CD8-positive, alpha-beta memory T cell (primary cell): ENCODE measurements at places on chromosomes 11 and 22. TPM values are rescaled to one million over a fixed set of nuclear protein-coding genes. Genes with fewer than 3 reads are reported as not detected.

- H3K4me1 ChIP-seq, result no peaks in the 10 kb centered on the region
- H3K27ac ChIP-seq, result no peak overlapping the region
- H3K4me3 ChIP-seq, result no peak overlapping the region
These were observed 9.7 kb downstream of the MRTFA start for GRCh38 chr22:40626851-40627250.

The FREY1 gene
- 1.1 TPM for total RNA-seq

- H3K4me1 ChIP-seq, result no peaks in the 10 kb centered on the region
- H3K36me3 ChIP-seq, result no peaks in the 10 kb centered on the region
- no peak overlapping the region for H3K27ac ChIP-seq
- no peak overlapping the region for H3K4me3 ChIP-seq
- no peaks in the 10 kb centered on the region for H3K27me3 ChIP-seq
These were observed 10.6 kb downstream of the TSPAN32 start for GRCh38 chr11:2312232-2313042.

The NLRP14 gene
- not detected for total RNA-seq

DNA sequence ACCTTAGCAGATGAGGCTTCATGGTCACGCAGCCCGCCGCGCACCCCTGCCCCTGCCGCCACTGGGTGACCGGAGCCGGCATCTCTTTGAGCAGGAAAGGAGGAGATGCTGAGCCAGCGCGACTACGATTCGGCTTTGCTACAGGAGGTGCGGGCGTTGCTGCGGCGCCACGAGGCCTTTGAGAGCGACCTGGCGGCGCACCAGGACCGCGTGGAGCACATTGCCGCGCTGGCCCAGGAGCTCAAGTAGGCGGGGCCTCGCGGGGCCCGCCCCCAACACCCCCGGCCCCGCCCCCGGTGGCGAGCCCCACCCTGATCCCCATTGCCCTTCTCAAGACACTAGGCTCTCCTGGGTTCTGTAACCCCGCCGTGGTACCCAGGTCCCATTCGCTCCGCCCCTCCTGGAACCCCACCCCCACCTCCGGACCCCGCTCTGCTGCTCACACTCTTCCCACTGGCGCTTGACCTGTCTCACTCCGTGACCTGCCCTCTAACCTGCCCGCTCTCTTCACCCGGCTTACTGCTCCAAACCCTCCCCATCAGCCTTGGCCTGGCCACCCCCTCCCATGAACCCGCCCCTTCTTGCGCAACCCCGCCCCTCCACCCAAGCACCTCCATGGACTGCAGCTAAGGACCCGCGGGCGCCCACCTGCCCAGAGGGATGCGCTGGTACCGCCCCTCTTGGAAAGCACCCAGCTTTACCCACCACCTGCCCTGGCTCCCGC is 9.1 kb downstream of the CTSF start:
- H3K4me1 ChIP-seq, result peaks cover 5% of the 10 kb centered on the region
- H3K27ac ChIP-seq, result no peak overlapping the region
- DNase-seq, result peak; percentile 53
- no peaks in the 10 kb centered on the region for H3K27me3 ChIP-seq
